NCI-H2081 treated with DMSO at 0.1 percent for 48 hours (cell line): ENCODE measurements at places on chromosomes 5 and 9.

GRCh38 chr5:41870627-41871048, 413 bp upstream of the OXCT1 start:
- no peak for DNase-seq

DNA sequence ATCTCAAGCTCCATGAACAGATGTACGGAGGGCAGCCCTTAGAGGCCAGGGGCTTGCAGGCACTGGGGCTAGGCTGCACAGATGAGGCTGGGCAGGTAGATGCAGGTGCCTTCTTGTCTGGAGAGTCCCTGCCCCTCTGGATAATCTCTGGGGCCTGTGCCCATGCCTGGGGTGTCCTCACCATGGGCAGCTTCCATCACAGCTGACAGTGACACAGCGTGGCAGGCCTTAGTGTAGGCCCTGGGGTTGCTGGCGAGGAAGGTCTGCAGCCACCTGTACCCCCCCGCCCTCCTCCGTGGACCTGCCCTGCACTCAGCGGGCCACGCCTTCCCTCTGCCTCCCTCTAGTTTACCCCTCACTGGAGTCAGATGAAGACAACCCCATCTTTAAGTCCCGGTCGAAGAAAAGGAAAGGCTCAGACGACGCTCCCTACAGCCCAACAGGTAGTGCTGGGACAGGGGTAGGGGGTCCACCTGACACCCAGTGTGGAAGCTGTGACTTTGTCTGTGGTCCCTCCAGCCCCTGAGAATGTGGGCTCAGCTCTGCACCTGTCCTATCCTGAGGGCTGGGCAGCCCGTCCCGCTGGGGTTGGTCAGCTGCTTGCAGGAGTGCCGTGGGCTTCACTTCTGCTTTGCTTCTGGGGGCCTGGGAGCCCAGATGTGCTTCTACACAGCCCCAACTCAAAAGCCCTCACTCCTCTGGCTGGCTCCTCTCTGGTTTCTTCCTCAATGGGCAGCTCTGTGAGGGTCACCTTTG, 98.4 kb downstream of the PHF2 start:
- no peak for DNase-seq

GRCh38 chr5:145236983-145237382, 598.2 kb downstream of the PRELID2 start:
- DNase-seq = no peak

GRCh38 chr5:52893105-52893504, 96.0 kb upstream of the ITGA2 start:
- no peak for DNase-seq

DNA sequence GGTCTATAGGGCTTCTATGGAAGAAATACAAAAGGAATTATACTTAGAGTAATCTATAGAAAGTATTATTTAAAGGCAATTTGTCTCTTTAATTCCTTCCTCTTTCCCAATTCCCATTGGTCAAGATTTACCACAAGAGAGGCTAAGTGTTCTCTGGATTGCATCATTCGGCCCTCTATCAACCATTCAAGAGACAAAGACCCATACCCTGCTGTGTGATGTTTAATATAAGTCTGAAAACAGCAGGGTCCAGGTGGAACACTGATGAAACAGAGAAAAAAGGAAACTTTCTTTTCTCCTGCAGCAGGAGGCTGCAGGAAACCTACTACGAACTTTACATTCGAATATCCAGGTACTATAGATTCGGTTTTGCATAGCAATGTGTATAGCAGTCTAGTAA, 323.4 kb downstream of the CHSY3 start:
- no peak for DNase-seq

GRCh38 chr5:6201631-6202030, 176.7 kb downstream of the MED10 start:
- no peak for DNase-seq

DNA sequence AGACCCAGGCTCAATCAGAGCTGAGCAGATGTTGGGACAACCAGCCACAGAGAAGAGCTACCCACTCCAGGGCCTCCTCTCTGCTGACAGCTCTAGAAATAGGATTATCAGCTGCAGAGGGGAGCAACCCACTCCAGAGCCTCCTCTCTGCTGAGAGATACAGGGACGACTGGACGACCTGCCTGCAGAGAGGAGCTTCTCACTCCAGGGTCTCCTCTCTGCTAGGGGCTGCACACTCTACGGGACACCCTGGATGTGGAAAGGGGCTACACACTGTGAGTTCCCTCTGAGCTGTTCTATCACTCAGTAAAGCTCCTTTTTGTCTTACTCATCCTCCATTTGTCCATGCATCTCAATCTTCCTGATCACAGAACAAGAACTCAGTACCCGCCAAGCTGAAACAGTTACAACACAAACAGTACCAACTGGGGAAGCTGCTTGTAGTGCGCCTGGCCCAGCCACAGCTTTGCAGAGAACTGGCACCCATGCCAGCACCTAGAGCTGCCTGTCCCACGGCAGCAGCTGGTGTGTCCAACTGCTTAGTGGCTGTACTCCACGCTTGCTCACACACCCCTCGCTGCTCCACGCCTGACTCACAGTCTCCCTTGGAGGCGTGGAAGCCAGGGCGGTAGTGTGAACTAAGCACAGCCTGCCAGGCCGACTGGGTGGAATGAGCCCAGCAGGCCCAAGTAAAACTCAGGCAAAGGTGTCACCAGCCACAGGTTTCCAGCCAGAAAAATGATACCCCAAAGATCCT, 56.8 kb downstream of the PRELID2 start:
- no peak for DNase-seq

GRCh38 chr5:154568589-154568988, 90.6 kb upstream of the HAND1 start:
- no peak for DNase-seq
